Lower leg skin (tissue), 4 donors: ENCODE measurements at places on chromosomes 16 and 17.

GRCh38 chr16:64089697-64090096 is 1032.2 kb downstream of the CDH11 start:
- DNase-seq, result no peak

- DNase-seq, result no peak
These were observed 8.3 kb downstream of the RUSF1 start for GRCh38 chr16:31499928-31500327.

DNA sequence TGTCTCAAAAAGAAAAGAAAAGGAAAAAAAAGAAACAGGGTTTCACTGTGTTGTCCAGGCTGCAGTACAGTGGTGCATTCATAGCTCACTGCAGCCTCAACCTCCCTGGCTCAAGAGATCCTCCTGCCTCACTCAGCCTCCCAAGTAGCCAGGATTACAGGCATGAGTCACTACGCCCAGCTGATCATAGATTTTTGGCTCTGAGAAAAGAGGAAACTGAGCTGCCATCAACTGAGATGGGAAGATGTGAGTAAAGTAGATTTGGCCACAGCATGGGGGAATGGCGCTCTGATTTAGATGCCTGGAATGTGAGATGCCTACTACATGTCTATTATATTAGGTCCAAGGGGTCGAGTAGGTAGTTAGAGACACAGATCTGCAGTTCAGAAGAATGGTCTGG is 5.9 kb upstream of the NAGS start:
- DNase-seq, result no peak

DNA sequence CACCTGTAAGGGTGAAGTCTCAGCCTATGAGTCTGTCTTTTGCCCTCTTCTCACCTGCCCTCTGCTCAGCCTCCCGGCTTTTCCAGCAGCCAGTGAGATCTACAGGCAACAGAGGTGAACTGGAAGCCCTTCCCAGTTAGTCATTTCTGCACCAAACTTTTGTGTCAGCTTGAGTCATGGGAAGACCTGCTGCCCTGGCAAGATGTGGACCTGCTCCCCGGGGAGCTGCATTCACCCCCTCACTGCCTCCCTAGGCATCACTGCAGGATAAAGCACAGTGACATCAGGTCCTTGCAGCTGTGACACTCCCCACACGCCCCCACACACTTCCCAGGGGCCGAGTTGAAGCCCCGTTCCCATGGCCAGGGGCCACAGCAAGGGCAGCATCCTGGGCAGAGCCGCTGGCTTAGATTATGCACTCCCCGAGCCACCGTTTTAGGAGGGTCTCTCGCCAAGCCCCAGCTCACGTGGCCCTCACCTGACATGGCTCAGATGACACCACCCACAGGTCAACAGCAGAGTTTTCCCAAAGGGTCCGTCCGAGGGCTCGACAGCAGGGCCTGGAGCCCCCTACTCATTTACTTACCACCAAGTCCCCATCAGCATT is 6.5 kb upstream of the ABR start:
- no peak for DNase-seq

DNA sequence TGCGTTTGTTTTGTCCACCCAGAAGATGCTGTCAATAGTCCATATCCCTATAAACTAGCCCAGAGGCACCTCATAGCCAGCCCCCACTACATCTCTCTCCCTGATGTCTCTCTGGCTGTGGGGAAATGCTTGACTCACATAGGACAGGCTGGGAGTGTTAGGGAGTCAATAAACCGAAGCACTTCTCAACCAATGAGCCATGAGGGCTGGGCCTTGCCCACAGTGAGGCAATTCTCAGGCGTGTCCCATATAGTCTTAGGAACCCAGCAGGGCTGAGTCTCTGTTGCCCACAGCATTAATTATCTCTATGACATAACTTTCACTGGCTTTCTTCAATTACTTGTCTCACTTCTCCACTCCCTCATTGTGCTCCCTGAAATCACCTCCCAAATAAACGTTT is 387.3 kb upstream of the CDH11 start:
- no peak for DNase-seq

- DNase-seq, result no peak
These were observed 26.9 kb upstream of the RPL38 start for GRCh38 chr17:74176546-74177001.

DNA sequence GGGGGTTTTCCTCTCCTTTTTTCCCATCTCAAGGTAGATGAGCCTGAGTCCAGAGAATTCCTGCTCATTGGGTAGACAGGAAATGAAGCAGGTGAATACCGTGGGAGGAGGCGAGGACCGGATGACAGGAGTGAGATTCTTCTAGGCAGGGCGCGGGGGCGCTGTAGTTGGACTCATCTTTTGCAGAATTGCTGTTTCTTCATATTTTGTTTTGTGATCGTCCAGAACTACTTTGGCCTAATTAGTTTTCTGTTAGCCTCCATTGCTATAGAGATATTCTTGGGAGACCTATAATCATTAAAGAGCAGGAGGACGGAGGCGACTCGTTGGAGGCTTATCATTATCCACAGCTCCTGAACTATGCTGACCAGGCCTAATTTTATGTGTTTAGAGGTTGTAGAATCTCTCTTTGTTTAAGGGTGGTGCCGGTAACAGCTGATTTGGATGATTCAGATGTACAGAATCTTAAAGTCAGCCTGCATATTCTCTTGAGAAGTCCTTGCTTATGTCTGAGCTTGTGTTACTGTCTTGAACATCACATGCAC is 650 bp downstream of the ATP6V0A1 start:
- DNase-seq, result peak; percentile 36
